ENCODE measurements at places on chromosomes 11 and 22. TPM values are rescaled to one million over a fixed set of nuclear protein-coding genes. Genes with fewer than 3 reads are reported as not detected.

The CFAP300 gene
- 2.9 TPM for total RNA-seq

The TP53AIP1 gene
- 16.7 TPM for total RNA-seq

GRCh38 chr22:47065756-47066615 is 303.5 kb downstream of the TBC1D22A start:
- no peak for DNase-seq

DNA sequence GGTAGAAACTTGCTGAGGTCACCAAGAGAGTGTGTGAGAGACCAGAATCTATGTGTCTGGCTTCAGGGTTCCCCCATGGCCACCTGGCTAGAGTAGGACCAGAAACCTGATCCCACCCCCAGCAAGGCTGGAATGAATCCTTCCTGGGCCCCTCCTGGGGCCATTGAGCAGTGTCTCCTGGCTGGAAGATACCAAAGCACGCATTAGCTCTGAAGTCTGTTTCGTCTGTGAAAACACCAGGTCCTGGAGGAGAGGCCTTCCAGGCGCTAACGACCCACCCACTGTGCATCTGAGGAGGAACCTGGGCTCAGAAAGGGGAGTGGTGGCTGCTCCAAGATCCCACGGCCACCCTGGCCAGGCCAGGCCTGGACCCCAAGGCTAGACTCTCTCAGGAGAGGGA is 15.5 kb upstream of the TSKU start:
- no peak for DNase-seq

GRCh38 chr22:25553131-25553530 is 11.3 kb upstream of the GRK3 start:
- no peak for DNase-seq

DNA sequence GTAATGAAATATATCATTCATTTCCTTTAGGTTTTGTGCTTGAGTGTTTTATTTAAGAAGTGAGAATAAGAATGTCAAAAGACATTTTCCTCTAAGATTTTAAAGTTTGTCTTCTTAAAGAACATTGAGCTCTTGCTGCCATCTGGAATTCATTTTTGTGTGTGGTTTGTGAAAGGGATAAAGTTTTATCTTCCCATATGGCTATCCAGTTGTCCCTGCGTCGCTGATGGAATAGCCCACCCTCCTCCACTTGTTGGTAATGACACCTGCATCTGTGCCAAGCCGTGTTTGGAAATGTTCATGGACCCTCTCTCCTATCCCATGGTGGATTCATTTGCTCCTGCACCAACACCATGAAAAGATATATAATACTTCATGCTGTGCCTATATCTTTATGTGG is 901.5 kb downstream of the BRD1 start:
- no peak for DNase-seq

DNA sequence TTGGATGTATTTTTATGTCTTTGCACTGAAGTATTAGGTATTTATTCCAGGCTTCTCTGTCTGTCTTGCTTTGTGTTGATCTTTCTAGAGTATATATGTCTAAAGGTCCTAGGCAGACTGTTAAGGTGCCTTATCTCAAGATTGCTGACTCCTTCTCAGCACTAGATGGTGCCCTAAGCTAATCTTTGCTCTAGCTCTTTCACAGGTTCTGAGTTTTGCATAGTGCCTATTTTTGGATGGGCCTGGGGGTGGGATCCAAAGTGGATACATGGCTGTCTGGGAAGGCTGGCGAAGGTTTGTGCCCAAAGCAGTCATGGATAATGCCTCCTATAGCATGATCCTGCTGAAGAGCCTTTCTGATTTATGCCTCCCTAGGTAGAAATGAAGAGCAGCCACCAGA is 154.9 kb downstream of the TRPC6 start:
- DNase-seq, result no peak

GRCh38 chr11:17013548-17014320 is 480 bp downstream of the PLEKHA7 start:
- no peak for DNase-seq

DNA sequence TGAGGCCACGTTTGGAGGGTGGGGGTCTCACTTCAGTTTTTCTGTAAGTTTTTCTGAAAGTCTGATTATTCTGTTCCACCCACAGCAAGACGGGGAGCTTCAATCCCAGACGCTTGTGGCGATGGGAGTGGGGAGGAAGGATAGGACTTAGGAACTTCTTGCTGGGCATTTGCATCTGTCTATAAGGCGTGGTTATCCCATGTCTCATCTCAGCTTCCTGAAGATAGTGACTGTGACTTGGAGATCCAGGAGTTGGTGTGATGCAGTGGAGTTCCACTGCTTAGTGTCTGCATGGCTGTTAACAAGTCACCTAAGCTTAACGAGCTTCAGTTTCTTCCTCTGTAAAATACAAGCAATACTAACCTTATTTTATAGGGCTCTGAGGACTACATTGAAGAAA is 58.9 kb upstream of the BARX2 start:
- no peak for DNase-seq

Data from esophagus squamous epithelium (tissue), 5 donors.